Forelimb muscle (tissue), 1 donor: ENCODE measurements at places on chromosomes 7 and 10. TPM values are rescaled to one million over a fixed set of nuclear protein-coding genes. Genes with fewer than 3 reads are reported as not detected.

DNA sequence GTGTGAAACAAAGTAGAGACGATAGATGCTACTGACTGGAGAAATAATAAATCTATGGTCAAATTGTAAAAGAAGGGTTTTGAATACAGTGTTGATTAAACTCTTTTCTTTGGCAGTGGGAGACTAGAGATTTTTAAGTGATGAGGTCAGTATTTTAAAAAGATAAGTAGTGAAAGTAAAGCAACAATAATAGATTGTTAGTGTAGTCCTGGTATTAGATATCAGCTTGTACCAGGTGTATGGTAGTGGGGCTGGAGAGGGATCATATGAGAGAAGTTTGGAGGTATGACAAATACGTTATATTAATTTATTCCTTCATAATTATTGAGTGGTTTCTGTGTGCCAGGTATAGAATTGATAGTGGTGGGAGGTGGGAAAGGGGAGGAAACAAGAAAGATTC is 25.2 kb downstream of the PHTF2 start:
- DNase-seq, result no peak

DNA sequence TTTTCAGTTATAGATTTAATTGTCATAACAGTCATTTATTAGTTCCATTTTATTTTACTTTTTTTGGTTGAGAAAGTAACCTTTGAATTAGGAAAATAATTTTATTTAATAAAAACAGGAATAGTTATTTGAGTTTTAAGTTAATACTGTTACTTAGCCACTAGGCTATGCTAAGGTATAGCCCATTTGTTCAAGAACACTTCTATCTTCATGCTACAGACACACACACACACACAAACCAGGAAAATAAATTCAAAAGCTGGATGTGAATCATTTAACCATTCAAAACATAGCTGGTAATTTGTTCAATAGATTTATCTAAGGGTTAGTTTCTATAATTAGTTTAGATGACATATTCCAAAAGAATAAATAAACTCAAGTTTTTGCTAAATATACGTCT is 148.4 kb downstream of the RNF133 start:
- DNase-seq, result no peak

Gene UNCX
- not detected for polyA plus RNA-seq

Gene PRR15
- not detected for polyA plus RNA-seq

Gene SUN3
- polyA plus RNA-seq, result not detected

DNA sequence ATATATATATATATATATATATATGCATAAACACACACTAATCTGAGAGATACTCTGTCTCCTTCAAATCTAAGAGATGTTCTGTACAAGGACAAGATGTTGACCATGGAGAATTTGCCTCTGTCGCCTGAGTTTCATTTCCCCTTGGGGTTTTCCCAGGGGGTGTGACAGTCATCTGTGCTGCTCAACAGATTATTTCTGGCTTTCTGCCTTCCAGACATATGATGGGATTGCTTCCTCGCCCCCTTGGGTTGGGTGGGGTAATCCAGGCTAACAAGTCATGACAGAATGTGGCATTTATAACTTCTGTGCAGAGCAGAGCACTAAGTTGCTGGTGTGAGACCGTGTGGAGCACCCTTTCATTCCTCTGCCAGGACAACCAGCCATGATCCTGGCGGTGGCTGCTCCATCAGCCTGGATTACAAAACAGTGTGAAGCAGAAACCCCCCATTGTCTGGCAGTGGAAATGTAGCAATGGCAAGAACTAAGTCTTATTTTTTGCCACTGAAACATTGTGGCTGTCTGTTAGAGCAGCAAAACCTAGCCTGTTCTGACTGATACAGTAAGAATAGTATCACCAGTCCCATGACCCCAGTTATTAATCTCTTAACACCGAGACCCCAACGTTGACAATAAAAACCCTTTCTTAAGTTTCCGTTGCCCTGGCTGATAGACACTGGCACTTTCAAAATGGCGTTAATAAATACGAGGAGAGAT is 13.7 kb upstream of the USP6NL start:
- no peak for DNase-seq

DNA sequence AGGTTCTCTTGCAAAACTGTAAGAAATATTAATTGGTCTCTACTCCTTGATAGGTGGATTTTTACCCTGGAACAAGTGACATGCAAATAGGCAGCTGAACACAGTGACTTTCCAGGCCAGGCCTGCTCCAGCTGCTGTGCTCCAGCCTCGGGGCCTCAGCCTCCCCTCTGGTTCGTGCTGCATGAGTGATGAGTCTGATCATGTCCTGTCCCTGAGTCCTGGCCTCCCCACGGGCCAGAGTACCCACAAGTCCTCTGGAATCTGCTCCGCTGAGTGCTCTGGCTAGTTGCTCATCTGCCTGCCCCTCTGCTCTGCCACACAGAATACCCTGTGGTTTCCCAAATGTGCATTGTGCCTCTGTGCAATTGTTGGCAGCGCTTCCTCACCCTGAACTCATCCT is 80.1 kb upstream of the PDZD8 start:
- DNase-seq, result no peak
